Testis (tissue), 5 donors: ENCODE measurements at places on chromosomes 4 and X. TPM values are rescaled to one million over a fixed set of nuclear protein-coding genes. Genes with fewer than 3 reads are reported as not detected.

TLR2 gene
- 12.0 TPM for total RNA-seq

WDR44 gene
- 25.0 TPM for total RNA-seq

CXorf65 gene
- 13.2 TPM for total RNA-seq

SOWAHB gene
- total RNA-seq, result 0.12 TPM

SPANXN3 gene
- 4.1 TPM for total RNA-seq

ALB gene
- total RNA-seq, result 3.5 TPM

SSX1 gene
- 6.0 TPM for total RNA-seq

CRLF2 gene
- 0.37 TPM for total RNA-seq

TRMT10A gene
- total RNA-seq, result 21.4 TPM
